ENCODE measurements at places on chromosomes 13 and 19. TPM values are rescaled to one million over a fixed set of nuclear protein-coding genes. Genes with fewer than 3 reads are reported as not detected.

The ZNF625 gene
- not detected for total RNA-seq

The KLC3 gene
- total RNA-seq = 7.1 TPM

The BLOC1S3 gene
- total RNA-seq = 20.1 TPM

The GNG8 gene
- total RNA-seq = not detected

The ZNF418 gene
- 0.50 TPM for total RNA-seq

The ZNF221 gene
- total RNA-seq = 6.2 TPM

The EFNB2 gene
- 80.4 TPM for total RNA-seq

DNA sequence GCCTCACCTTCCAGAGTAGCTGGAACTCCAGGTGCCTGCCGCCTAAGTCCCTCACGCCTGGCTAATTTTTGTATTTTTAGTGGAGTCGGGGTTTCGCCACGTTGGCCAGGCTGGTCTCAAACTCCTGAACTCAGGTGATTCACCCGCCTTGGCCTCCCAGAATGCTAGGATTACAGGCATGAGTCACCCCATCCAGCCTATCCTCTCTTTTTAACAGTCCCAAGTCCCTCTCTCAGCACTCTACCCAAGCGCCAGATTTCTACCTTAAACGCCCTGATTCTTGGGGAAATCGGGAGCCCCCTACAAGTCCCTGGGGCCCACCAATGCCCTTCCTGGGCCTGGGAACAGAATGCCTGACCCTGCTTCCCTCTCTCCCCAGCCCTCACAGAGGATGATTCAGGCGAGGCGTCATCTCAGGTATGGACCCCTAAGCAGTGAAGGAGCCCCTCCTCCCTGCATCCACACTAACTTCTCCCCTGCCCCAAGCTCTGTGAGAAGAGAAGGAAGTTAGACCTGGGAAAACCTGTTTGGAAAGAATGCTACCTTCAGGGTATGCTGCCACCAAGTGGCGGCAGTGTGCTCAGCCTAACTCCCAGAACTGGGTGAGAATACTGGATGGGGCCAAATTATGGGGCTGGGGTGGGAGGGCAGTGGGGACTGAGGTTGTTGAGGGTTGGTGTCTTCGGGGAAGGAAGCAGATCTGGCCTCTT, 20.8 kb upstream of the EBI3 start:
- DNase-seq = no peak

DNA sequence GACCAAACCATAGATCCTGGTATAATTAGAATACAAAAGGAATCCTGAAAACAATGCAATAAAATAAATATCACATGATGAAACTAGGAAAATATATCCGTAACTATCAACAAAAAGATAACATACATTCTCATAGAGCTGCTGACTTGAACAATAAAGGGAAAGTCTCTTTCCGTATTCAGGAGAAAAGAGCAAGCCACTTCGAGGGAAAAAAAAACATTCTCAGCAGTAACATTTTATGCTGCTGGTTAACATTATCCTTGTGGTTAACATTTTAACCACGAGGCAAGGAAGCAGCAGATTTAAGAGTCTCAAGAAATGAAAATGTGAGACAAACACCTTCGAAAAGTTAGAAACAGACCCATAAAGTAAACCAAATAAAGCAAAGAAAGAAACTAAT, 25.8 kb downstream of the NALCN start:
- DNase-seq = no peak

DNA sequence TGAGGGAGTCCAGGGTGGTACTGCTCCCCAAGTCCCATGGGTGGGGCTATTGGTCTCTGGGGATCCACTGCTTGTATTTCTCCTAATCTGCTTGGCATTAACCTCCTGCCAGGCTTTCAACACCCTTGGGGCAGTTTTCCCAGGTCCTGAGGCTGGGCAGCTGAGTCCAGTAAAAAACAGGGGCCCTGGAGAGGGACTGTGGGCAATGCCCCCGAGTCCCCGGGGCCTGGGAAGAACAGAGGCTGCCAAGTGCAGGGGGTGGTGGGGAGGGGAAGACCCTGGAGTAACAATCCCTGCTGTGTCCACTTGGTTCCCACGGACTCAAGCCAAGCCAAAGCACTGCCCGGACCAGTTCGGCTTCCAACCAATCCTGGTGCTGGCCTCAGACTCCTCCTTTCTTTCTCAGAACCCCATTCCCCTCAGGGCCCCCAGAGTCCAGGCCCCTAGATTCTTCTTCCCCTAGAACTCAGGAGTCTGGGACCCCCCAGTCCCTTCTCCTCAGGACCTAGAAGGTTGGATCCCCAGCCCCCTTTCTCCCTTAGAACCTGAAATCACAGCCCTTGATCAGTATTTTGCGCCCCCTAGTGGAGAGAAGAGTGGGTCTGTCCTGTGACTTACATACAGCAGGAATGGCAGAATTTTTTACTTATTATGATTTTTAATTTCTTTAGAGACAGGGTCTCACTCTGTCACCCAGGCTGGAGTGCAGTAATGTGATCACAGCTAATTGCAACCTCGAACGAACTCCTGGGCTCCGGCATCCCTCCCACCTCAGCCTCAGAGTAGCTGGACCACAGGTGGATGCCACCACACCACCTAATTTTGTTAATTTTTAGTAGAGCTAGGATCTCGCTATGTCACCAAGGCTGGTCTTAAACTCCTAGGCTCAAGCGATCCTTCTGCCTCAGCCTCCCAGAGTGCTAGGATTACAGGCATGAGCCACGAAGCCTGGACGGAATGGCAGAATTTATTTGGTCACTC, 3.7 kb upstream of the CLPTM1 start:
- DNase-seq = peak; percentile 75

DNA sequence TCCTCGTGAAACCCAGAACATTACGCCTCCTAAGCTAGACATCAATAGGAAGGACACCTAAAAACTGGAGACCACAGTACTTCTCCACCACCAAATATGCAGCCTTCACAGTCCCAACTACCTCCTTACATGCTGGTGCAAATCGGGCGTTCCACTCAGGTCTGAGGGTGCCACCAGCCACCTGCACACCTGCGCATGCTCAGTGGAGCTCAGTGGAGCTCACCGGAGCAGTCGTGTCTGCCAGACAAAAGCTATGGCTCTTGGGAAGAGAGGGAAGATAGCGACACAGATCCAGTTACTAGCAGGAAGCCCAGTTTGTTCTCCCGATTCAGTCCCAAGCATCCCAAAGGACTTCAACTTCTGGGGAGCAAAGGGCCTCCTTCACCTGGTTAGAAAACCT, 237.1 kb downstream of the TSHZ3 start:
- DNase-seq = no peak

DNA sequence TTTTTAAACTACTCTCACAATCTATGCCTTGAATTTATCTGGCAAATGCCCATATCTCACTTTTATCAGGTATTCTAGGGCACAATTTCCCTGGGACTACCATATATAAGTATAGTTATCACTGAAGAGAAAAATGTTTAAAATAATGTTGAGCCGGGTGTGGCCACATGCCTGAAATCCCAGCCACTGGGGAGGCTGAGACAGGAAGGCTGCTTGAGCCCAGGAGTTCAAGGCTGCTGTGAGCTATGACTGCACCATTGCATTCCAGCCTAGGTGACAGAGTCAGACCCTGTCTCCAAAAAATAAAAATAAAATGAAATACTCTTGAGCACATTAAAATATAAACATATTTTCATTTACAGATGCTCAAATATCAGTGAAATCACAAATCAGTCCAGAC, 4.1 kb downstream of the KATNAL1 start:
- no peak for DNase-seq

- DNase-seq = peak; percentile 49
Measured at GRCh38 chr19:52689843-52690368, 44.9 kb downstream of the ZNF611 start.

GRCh38 chr19:53696951-53697350, 65.2 kb downstream of the DPRX start:
- DNase-seq = no peak

- no peak for DNase-seq
Measured at GRCh38 chr13:99500839-99501183, 461 bp upstream of the TM9SF2 start.

- no peak for DNase-seq
Measured at GRCh38 chr13:43528992-43529391, 257.8 kb downstream of the ENOX1 start.

- DNase-seq = no peak
Measured at GRCh38 chr13:23701636-23702035, 131.4 kb downstream of the TNFRSF19 start.

- DNase-seq = no peak
Measured at GRCh38 chr19:19860756-19861390, 4.8 kb upstream of the ZNF253 start.

DNA sequence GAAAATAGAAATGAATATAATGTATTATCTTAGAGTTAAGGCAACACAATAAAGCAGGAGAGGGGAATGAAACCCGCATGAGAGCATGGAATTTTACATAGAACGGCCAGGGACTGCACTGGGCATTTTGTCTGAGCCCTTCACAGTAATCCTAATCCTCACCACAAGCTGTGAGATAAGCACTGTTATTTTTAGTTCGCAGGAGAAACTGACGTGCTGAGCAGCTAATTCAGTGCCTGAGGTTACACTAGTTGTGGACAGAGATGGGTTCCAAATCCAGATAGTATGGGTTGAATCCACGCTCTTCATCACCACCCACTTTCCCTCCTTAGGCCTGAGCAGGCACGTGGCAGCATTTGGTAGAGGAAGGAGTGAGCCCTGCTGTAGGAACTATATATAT, 24.8 kb upstream of the ZNF527 start:
- DNase-seq = no peak

DNA sequence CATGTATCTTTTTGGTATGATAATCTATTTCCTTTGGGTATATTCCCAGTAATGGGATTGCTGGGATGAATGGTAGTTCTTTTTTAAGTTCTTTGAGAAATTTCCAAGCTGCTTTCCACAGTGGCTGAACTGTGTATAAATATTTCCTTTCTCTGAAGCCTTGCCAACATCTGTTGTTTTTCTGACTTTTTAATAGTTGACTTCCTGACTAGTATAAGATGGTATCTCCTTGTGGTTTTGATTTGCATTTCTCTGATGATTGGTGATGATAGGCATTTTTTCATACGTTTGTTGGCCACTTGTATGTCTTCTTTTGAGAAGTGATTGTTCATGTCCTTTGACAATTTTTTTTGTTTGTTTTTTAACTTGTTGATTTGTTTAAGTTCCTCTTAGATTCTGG, 61.6 kb upstream of the PCDH17 start:
- no peak for DNase-seq

GRCh38 chr13:21883713-21884112, 212.8 kb downstream of the FGF9 start:
- DNase-seq = no peak

DNA sequence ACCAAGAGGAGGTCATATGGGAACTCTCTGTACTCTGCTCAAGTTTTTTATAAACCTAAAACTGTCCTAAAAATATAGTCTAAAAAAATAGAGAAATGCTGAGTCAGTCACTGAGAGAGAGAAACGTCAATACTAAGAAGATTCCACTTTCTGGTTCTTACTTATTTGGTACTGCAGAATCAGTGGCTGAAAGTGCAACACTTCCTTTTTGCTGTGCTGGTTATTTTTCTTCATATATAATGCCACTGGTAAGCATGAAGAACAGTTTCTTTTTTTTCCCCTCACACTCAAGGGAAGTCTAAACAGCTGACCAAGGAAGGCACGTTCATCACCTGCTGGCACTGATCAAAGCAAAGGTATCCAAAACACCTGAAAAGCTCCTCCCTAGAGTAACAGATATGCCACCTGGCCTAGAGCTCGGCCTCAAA, 44.3 kb upstream of the N4BP2L1 start:
- no peak for DNase-seq

- DNase-seq = no peak
Measured at GRCh38 chr19:28130066-28130511, 1082.9 kb downstream of the UQCRFS1 start.

DNA sequence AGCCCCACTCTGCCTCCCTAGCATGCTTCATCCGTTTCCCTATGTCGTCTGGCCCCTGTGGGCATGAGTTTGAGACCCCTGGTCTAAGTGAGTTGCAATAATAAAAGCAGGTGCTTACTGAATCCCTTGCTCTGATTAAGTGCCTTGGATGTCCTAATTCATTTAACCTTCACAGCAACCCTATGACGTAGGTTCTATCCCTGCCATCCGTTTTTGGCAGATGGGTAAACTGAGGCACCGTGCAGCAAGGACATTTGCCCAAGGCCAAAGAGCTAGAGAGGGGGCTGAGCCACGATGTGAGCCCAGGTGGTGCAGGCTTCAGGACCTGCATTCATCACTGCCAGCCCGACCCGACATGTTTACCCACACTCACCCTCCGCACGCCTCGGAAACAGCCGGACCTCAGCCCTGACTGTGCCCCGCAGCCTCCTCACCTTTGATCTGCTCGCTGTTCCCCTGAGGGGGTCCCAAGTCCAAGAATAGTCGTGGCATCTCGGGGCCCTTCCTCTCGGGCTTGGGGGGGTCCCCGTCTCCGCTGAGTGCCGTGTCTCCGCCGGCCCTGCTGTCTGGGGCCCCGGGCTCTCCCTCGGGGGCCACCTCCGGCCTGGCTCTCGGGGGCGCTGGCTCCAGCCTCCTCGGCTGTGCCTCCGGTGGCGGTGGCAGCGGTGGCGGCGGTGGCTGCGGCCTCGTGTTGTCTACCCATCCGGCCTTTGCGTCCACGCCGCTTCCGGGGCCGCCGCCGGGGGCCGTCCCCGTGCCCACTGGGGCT, 14.5 kb downstream of the LMTK3 start:
- DNase-seq = no peak

DNA sequence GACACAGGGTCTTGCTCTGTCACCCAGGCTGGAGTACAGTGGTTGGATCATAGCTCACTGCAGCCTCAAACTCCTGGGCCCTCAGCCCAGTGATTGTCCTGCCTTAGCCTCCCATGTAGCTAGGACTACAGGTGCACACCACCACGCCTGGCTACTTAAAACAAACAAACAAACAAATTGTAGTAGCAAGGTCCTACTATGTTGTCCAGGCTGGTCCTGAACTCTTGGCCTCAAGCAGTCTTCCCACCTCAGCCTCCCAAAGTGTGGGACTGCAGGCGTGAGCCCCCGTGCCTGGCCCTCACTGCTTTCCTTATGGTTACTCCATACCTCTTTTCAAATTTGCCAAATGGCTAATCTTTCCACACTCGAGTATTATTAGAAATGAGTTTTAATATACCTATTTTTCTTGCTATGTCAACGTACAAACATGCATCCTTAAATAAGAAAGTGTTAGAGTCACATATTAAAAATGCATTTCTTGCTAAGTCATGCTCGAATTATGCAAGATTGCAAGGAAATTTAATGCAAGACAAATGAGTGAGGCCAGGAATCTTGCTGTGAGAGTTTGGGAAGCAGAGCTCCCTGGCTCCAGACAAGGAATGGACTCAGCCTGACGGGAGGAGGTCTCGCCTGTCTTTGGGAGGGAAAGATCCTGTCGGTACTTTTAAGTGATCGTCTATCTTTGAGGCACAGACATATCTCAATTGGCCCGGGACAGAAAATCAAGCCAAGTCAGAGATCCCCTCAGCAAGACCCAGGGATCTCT, 39.4 kb downstream of the RFX2 start:
- no peak for DNase-seq
